ENCODE measurements at places on chromosomes 2 and 18. TPM values are rescaled to one million over a fixed set of nuclear protein-coding genes. Genes with fewer than 3 reads are reported as not detected.

GRCh38 chr2:64698177-64698643 lies 44.5 kb upstream of the SERTAD2 start:
- DNase-seq: no peak

GRCh38 chr2:37634914-37635503 lies 36.4 kb downstream of the CDC42EP3 start:
- no peak for DNase-seq

GRCh38 chr2:25169073-25169470 lies 692 bp upstream of the POMC start:
- no peak for DNase-seq

TMEM163 gene
- total RNA-seq: 0.21 TPM

ADCYAP1 gene
- not detected for total RNA-seq

AQP12B gene
- not detected for total RNA-seq

SLC16A14 gene
- total RNA-seq: 1.2 TPM

DNA sequence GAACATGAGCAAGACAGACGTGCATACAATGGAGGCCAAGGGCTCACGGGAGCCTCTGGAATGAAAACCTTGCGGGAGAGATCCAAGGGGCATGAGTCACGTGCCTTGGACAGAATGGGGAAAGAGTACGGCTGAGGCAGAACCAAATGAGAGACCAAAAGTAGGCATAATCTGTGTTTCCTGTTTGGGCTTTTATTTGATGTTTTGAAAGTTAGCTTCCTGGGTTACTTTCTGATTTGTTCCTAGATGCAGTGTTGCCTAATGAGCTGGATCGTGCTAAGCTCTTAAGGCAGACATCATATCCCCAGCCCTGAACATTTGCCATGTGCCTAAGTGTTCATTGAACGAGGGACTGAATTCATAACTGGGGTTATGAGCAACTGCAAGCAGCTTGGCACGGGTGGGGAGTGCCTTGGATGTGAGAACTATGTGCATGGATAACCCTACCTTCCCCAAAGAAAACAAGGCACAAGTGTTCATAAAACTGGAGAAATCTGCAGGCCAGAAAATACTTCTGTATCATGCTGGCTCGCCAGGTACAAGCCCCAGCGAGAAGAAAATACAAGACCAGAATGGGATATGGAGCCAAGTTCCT lies 60.3 kb upstream of the RPL31 start:
- DNase-seq: peak; percentile 20

Measured in endodermal cell (in vitro differentiated cells).